ENCODE measurements at places on chromosomes 6 and 20. TPM values are rescaled to one million over a fixed set of nuclear protein-coding genes. Genes with fewer than 3 reads are reported as not detected.

TDRD6 gene
- under 0.01 TPM for total RNA-seq

ULBP3 gene
- 2.4 TPM for total RNA-seq

FHL5 gene
- not detected for total RNA-seq

MAP7 gene
- total RNA-seq: 0.44 TPM

ACTL10 gene
- 1.3 TPM for total RNA-seq

SAMD3 gene
- total RNA-seq: not detected

UQCC2 gene
- 20.0 TPM for total RNA-seq

TRIM10 gene
- under 0.01 TPM for total RNA-seq

PDE7B gene
- 19.4 TPM for total RNA-seq

KCNS1 gene
- total RNA-seq: under 0.01 TPM

SAPCD1 gene
- total RNA-seq: 1.6 TPM

SLC52A3 gene
- under 0.01 TPM for total RNA-seq

OR2H2 gene
- total RNA-seq: not detected

NEU1 gene
- 50.0 TPM for total RNA-seq

SNAP91 gene
- total RNA-seq: 0.22 TPM

DLK2 gene
- 0.22 TPM for total RNA-seq

GHRH gene
- total RNA-seq: not detected

ADTRP gene
- total RNA-seq: 0.87 TPM

EFCAB8 gene
- under 0.01 TPM for total RNA-seq

CST1 gene
- not detected for total RNA-seq

RAB44 gene
- total RNA-seq: not detected

TTPAL gene
- total RNA-seq: 2.8 TPM

LCA5 gene
- 2.2 TPM for total RNA-seq

RPRD1B gene
- 10.0 TPM for total RNA-seq

NMBR gene
- total RNA-seq: not detected

TMEM170B gene
- total RNA-seq: 2.0 TPM

SYCP2L gene
- total RNA-seq: not detected

TRERF1 gene
- total RNA-seq: not detected

TREML1 gene
- not detected for total RNA-seq

TRIM31 gene
- not detected for total RNA-seq

ZNF165 gene
- 0.20 TPM for total RNA-seq

FOXC1 gene
- total RNA-seq: 5.8 TPM

RIMS4 gene
- total RNA-seq: under 0.01 TPM

BHLHE23 gene
- not detected for total RNA-seq

PTCHD4 gene
- 5.0 TPM for total RNA-seq

DZANK1 gene
- total RNA-seq: 0.40 TPM

HLA-DQA1 gene
- total RNA-seq: not detected

REM1 gene
- total RNA-seq: not detected

NPBWR2 gene
- total RNA-seq: not detected

BTN1A1 gene
- total RNA-seq: not detected

SLC22A7 gene
- total RNA-seq: not detected

ELOVL4 gene
- under 0.01 TPM for total RNA-seq

MUC22 gene
- total RNA-seq: not detected

SRF gene
- 12.7 TPM for total RNA-seq

EPHA7 gene
- under 0.01 TPM for total RNA-seq

HAO1 gene
- total RNA-seq: not detected

LPIN3 gene
- 0.65 TPM for total RNA-seq

All from lung microvascular endothelial cell (primary cell).